ENCODE measurements at places on chromosomes 11 and 22.

- DNase-seq, result no peak
Observed at GRCh38 chr11:43393765-43394355, 35.1 kb downstream of the TTC17 start.

DNA sequence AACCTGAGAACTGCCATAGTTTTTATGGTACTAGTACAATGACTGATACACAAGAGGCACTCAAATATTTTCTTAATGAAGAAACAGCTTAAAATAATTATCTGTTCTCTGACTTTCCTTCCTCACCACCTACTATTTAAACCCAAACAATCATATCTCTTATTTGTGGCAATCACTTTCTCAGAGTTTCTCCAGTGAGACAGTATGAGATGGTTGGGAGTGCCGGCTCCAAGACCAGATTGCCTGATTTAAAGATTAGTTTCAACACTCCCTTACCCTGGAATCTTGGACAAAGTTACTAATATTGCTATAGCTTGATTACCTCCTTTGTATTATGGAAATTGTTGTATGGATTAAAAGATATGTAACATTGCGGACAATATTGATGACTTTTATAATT is 5.7 kb upstream of the CEP126 start:
- DNase-seq, result no peak

DNA sequence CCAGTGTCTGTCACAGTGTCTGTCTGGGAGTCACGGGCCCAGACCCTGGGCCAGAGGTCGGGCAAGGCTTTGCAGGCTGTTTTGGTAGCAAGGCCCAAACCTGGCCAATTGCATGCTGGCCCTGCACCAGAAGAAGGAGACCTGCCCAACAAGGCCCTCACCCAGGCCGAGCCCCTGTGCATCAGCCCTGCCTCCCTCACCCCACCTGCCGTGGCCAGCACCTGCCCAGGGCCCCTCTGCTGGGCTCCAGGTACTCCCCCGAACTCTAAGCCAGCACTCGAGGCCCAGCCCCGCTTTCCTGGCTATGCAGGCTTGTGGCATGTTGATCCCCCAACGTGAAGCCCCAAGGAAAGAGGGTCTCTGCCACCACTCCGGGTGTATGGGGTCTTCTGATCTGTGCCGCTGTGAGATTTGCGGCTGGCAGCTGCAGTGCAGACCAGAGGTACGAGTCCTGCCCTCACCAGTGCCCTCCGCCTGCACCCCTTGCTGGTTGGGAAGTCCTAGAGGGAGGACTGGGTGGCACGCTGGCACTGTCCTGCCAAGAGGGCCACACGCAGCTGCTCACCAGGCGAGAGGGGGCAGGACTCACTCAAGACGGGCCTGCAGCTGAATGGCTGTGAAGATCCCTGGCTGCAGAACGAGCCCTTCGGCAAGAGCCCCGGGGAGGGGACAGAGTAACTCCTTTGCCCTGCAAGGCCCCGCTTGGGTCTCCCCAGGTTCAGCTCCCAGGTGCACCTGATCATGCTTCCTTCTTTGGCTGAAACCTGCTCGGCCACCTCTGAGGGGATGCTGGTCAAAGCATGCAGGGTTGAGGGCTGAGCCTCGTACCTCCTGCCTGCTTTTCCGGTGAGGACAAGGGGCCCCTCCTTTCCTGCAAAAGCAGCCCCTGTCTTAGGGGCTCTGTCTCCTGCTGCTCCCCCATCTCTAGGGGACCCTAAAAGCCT is 6.7 kb upstream of the SEPTIN5 start:
- no peak for DNase-seq

- DNase-seq, result peak; percentile 63
Observed at GRCh38 chr11:124740277-124740882, 638 bp downstream of the NRGN start.

DNA sequence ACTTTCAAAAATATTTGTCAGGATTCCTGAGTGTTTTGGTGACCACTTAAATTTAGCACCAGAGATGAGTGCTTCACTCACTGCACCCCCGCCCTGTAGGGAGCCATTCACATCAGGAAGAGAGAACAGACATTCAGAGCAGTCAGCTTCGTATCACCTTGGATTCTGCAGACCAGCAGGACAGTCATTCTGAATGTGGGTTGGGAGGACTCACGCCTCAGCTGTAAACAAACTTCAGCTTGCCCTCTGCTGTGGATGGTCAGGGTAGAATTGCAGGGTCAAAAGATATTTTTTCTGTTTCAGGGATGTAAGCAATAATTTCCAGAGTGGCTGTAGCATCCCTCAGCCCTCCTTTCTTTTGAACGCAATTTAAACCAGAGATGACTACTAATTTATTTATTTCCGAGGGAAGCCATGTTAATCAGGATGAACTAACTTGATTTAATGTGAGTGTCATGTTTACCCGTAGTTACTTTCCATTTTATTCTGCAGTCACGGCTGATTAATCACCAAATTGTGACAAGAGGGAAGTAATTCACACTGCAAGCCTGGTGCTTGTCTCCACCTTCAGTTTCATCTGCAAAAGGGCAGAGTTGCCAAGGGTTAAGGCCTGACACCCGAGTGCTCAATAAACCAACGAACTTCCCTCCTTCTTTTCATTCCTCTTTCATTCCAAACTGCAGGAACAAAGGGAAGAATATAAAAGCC is 174.2 kb upstream of the DDI1 start:
- DNase-seq, result no peak

DNA sequence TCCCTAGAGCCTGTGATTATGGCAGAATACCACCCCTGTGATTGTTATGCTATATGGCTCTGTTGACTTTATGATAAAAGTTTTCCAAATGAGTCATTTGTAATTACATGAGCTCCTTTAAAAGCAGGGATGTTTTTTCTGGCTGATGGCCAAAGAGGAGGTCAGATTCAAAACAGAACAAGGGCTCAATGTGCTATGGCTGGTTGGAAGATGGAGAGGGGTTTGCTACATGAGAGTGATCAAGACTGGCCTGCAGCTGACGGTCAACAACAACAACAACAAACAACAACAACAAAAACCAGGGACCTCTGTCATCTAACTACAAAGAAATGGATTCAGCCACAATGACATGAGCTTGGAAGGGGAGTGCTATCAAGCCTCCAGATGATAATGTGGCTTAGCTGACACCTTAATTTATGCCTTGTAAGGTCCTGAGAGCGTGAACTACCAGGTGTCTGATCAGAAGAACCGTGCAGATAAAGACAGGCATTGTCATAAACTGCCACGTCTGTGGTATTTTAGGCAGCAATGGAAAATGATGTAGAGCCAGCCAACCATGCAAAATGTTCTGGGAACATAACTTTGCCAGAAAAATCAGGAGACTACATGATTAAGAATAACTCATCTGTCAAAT is 47.2 kb downstream of the PIWIL3 start:
- no peak for DNase-seq

DNA sequence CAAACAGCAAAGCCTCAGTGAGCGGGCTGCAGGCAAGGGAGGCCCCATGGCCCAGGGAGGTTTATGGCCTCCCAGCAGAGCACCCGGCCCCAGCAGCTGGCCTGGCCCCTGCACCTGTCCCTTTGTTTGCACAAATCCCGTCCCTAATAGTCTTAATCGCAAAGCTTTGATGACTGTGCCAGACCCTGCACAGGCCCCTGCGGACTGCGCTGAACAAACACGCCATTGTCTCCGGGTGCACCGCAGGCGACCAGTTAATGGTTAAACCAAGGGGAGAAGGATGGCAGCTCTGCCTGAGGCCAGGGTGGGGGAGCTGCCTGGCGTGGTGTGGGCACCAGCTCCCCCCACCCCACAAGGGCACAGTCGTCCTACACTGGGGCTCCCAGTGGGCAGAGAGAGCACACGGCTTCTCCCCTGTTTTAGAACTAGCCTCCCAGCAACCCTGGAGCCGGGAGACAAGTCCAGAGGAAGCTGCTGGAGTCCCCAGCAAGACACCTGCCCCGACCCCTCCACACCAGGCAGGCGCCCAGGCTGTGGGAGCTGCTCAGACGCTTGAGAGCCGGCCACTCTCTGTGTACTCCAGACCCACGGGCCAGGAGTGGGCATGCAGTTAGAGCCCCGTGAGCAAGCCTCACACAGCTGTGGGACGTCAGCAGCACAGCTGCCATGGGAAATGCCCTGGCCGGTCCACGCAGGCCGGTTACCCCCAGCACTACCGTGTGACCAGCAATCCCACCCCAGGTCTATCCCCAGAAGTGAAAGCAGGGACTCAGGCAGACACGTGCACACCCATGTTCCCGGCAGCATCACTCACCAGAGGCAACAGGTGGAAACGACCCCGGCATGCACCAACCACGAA is 39.7 kb upstream of the TH start:
- no peak for DNase-seq

- DNase-seq, result peak; percentile 9
Observed at GRCh38 chr11:114762408-114762807, 84.1 kb downstream of the NXPE2 start.

- no peak for DNase-seq
Observed at GRCh38 chr11:19577976-19578619, 134.5 kb upstream of the NAV2 start.

Data from activated naive CD8-positive, alpha-beta T cell treated with anti-CD3 and anti-CD28 coated beads for 36 hours (primary cell).